ENCODE measurements at places on chromosomes 2 and 18.
A peak's percentile ranks its signal among the peaks of the same experiment; 100 is the strongest.

DNA sequence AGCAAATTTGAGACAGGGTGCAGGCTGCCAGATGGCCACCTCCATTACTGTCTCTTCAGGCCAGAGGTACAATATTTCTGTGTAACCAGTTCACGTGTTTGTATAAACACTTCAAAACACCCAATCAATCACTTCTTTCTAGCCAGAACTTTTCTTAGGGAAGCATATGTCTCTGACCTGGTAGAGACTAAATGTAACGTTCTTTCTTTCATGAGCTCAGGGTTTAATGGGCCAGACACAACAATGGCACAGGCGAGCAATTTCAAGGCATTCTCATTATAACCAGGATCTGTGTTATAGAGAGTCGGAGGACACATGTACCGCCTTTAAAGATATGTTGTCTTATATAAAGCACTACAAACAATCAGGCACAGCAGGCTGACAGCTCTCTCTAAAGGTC is 1846.4 kb upstream of the PIK3C3 start:
- no peak for DNase-seq

DNA sequence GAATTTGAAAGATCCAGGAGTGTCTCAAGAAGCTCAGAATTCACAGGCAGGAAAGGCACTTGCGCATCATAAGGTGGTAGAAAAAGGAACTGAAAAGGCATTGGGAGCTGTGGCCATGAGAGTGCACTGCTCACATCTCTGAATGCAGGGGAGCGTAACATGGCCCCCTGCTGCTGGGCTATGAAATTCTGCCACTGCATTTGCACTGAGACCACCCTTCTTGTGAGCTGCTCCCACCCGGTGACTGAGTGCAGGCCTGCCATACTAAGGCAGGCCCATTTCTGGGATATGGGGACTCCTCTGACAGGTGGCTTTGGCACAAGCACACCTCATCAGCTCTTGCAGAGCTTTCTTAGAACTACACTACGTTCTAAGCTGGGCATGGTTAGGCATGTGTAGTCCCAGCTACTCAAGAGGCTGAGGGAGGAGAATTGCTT is 25.3 kb upstream of the STARD7 start:
- no peak for DNase-seq

- DNase-seq, result peak; percentile 17
Observed at GRCh38 chr2:59888015-59888414, 665.4 kb downstream of the BCL11A start.

DNA sequence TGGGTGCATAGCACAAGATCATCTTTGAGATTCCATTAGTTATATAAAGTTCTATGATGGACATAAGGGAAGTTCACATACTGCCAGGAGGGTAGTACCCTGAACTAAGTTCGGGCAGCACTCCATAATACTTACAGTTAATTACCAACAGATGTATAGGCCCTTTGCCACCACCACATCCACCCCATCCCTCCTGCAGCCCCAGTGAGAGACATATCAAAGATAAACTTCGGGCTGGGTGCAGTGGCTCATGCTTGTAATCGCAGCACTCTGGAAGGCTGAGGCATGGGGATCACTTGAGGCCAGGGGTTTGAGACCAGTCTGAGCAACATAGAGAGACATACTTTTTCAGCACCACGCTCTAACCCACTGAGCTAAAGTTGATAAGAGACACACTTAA is 46.4 kb upstream of the NPAS2 start:
- no peak for DNase-seq

DNA sequence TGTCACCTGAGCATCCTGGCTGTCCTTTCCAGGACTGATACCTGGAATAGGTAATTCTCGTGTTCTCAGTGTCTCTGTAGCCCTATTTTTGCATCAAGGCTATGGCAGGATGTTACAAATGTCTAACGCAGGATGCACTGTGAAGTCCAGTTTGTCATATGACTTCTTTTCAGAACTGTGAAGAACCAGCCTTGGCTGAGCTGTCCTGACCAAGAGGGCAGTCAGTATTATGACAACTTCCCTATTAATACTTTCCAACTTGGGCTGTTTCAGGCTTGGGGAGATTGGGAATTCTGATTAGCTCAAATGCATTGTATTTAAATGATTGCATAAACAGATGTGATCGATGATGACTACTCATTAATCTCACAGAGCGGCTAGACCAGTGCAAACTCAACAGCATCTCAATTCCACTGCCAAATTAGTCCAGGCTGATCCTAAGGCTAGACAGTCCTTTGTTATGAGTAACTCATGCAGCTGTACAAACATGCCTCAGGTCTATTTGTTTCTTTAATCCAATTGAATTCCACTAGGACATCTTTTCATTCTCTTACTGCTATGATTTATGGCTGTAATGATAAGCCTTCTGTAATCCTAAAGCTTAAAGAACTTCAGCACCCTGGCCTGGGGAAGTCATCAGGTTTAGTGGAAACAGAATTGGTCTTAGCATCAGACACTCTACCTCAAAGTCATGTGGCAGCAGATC is 331.6 kb downstream of the KCNS3 start:
- no peak for DNase-seq

- no peak for DNase-seq
Observed at GRCh38 chr2:74493546-74493945, 5.9 kb downstream of the LBX2 start.

All from activated gamma-delta T cell treated with anti-CD3 and anti-CD28 coated beads, Interleukin-2, amount 50 U/mL, for 16 hours (primary cell).